ENCODE measurements at places on chromosomes 5 and 9.

DNA sequence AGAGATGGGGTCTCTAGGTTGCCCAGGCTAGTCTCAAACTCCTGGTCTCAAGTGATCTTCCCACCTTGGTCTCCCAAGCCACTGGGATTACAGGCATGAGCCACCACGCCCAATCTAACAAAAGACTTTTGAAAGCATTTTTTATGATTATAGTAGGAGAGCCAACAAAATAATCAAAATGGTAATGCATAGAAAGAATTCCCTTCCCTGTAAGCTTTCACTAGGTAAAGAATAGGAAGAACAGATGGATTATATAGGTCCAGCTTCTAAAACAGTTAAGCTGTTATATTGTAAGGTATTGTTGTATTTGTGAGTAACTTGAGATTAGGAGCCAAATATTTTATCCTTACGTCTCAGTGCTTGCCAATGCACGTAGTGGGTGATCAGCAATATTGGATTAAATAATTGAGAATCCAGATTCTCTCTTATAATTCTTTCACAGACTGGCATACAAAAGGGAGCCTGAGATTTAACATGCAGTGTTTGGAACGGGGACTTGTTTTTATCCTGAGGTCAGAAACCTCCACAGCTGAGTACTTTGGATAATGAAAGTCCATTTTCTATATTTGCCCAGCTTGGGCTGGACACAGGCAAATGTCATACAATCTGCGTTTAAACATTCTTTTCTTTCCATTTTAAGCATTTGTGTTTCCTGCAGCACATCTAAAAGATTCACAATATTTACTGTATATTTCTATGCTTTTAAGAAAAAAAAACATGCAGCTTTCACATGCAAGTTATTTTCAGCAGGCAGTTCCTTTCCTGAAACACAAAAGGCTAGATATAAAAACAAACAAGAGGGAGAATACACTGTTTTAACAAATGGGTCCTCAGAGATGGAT, 238.4 kb downstream of the ARRDC3 start:
- no peak for DNase-seq

DNA sequence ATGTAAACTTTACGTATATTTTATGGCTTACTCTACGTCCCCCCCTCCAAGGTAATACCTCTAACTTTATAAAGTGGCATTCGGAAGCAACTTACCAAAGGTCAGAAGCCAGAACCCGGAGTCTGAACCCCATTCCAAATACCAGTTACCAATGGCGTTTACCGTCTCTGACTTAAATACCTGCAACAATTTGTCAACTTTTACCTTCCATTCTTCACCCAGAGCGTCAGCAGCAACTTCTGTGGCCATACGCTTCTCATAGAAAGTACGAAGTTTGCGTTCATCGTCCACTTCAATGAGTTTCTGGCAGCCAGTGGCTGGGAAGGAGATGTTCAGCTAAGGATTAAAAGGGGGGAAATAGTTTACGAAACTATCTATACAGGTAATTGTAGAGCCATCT, 753 bp downstream of the RPS6 start:
- DNase-seq = no peak

DNA sequence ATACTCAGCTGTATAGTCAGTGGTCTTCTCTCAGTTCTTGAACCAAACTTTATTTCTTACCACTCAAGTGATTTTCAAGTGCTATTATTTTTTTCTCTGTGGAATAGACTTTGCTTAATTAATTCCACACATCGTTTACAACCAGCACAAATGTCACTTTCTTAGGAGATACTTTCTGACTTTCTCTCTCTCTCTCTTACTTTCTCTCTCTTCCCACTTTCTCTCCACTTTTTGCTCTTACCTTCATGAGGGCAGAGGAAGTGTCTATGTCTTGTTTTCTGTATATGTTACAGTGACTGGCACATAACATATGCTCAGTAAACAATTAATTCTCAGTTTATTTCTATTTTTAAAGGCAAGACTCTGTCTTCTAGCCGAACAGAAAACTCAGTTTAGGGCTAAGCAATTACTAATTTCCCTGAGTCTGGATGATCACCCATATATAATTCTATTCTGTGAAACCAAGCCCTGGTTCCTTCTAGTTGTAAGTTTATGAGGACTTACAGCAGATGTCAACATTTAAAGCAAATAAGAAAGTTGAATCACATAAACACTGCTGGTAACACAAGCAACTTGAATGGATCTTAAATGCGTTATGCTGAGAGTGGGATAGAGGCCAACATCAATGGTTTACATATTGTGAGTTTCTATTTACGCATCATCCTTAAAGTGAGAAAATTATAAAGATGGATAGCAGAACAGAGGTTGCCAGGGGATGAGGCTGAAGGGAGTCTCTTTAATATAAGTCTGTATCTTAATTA, 791.4 kb downstream of the MTRR start:
- no peak for DNase-seq

- no peak for DNase-seq
These were observed 116.2 kb upstream of the PANK3 start for GRCh38 chr5:168695301-168695835.

DNA sequence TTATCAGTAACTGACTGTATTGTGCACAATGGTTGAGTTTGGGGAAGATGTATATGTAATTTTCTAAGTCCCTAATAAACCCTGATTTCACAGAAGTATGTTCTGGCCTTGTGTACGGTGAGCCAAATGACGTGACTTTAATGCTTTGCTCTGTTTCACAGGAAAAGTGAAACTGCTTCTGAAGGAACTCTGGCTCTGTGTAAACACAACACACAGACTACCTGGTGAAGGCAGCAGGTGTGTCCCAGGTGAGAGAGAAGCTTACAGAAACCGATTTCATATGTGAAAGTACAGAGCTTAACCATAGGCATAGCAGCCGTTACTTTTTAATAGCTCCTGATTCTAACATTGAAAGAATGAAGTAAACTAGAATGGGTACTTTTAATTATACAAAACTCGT, 31.9 kb downstream of the ICE1 start:
- no peak for DNase-seq

GRCh38 chr5:75736273-75736672, 19.0 kb upstream of the POC5 start:
- DNase-seq = no peak

DNA sequence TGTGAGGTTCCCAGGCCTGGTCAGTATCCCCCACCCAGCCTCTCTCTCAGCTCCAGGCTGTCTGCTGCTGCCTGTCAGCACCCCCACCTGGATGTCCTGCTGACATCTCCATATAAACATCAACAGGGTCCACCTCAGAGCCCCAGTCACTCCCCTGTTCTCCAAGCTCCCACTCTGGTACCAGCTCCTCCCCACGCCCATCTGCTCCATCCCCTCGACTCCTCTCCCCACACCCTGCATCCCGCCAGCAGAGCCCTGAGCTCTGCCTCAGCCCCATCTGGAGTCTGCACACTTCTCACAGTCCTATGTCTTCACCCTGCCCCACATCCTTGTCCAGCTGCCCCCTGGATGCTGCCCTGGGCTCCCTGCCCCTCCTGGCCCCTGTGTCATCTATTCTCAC, 67.7 kb upstream of the LRRTM2 start:
- DNase-seq = no peak

DNA sequence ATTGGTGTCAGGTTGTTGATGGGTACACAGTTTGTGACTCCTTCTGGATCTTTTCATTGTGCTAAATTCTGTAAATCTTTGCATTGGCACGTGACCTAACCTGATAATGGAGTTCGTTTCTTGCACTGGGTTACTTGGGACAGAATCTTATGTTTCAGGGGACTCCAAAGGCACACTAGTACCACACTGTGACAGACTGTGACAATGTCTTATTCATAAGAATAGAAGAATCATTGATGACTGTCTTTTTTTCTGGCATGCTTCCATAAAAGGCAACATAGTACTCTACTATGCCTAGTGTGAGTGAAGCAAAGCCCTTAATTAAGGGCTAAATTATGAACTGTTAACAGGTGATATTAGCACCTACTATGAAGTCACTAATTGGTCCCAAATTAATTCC, 35.4 kb upstream of the RICTOR start:
- no peak for DNase-seq

DNA sequence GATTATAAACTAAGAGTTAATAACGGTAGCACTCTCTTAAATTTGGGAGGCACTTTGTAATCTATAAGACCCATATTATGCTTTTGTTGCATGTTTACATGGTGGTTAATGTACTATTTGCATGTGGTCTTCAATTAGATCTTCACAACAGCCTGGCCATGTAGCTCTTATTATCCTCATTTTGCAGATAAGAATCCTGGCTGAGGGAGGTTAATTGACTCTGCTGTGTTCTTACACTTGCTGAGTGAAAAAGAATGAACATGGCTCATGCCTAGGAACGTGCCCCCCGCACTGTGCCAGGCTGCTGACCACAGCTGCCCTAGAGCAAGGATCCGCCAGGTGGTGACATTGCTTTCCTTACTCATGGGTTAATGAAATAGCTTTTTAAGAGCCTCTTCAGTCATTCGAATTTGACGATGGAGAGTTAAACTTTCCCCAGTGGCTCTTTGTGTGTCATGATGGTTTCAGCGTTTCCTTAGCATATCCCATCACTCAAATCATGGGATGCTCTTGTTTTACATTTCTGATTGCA, 97.9 kb downstream of the CDH6 start:
- DNase-seq = no peak

DNA sequence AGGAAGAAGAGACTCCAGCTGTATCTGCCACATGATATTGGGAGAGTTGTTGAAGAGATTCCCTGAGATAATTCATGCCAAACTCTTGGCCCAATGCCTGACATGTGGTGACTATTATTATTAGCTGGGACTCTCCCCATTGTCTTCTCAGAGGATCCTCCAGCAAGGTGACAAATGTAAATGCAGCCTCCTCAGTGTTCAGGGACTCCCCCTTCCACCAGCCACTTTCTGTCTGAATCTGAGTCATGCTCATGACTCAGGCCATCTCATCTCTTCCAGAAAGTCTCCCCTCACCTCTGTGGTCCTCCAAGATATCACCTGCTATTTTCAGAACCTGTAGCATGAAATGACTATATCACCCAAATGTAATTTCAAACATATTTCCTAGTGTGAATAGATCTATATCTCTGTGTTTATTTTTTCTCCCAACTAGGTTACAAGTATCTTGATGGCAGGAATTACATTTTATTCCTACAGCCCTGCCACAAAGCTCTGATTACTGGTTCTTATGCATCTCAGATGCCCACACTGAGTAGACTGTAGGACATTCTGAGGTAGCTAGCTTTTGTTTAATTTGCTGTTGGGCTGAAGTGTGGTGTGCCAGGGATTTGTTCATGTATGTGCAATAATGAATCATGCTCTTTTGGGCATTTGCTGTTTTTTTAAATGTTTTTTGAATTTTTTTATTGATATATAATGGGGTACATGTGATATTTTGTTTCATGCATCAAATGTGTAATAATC, 126.6 kb upstream of the IL12B start:
- no peak for DNase-seq

- no peak for DNase-seq
These were observed 28.1 kb upstream of the PDE8B start for GRCh38 chr5:77182367-77182766.

DNA sequence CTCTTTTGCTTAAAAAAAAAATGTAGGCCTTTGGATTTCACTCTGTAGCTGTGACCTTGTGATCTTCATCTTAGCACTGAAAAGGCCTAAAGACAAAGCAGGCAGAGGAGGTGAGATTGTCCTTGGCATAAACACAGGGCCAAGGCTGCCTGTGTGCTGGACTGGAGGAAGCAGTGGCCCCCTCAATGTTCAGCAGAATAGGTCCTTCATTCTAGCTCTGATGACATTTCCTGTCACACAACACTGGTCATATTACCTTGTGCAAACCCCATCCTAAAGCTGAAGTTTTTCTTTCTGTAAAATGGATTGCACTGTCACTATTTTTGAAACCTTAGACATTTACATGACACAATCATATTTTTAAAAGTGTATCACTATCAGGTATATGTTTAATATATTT, 147.4 kb downstream of the INSYN2B start:
- DNase-seq = no peak

DNA sequence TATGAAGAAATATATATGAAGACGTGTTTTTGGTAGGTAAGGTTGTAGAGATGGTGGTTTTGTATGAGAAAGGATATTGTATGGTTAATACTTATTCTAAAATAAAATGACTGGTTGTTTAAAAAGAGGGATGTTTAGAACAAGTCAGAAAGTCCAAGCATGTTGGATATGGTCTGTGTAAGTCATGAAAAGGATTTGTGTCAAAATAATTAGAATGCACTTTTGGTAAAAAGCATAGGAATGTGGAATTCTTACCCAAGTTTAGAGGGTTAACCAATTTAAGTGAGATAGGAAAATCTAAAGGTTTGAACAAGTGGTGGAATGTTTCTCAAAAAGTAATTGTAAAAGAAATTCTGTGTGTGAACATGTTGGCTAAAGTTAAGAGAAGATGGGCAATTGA, 1556.5 kb upstream of the C9orf72 start:
- DNase-seq = no peak

- DNase-seq = no peak
These were observed 90.8 kb downstream of the NDFIP1 start for GRCh38 chr5:142199388-142199787.

DNA sequence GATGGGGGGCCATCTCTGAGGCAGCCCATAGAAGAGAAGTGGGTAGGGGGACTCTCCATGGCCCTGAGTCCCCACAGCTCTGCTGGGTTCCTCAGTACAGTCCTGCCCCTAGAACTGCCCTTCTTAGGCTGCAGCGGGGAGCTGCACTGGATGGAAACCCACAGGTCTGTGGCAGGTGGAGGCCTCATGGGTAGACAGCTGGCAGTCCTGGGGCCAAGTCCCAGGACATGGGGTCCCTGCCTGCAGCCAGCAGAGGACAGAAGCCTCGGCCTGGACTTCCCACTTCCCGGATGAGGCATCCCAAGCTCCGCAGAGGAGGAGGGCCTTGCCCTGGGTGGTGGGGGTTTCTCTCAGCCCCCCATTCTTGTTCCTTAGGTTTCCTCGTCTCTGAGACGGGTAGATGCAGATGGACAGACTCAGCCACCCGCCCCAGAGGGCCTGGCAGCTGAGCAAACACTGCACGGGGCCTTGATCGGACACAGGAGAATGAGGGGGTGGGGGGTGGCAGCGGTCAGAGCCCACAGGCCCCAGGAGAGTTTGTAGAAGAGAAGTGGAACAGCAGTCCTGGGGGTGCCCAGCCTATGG, 153.8 kb downstream of the C9orf50 start:
- DNase-seq = no peak

DNA sequence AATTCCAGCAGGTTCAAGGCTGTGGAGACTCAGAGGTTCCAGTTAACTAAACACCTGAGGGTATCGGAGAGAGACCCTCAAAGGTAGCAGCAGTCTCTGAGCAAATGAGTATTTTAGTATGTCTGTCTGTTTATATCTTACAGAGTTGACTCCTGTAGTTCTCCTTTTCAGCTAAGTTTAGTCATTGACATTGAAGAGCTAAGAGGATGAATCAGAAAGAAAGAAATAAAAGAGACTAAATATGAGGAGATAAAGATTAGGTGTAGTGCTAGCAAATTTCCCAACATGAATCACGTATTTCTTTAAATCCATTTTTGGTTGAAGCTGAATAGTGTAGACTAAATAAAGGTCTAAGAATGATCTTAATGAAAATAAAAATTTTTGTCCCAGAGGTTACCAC, 474.0 kb upstream of the RGMB start:
- DNase-seq = no peak

- no peak for DNase-seq
These were observed 762.1 kb upstream of the PTPRD start for GRCh38 chr9:11374926-11375325.
